ENCODE measurements at places on chromosomes 7 and 10.
A peak's percentile ranks its signal among the peaks of the same experiment; 100 is the strongest.

DNA sequence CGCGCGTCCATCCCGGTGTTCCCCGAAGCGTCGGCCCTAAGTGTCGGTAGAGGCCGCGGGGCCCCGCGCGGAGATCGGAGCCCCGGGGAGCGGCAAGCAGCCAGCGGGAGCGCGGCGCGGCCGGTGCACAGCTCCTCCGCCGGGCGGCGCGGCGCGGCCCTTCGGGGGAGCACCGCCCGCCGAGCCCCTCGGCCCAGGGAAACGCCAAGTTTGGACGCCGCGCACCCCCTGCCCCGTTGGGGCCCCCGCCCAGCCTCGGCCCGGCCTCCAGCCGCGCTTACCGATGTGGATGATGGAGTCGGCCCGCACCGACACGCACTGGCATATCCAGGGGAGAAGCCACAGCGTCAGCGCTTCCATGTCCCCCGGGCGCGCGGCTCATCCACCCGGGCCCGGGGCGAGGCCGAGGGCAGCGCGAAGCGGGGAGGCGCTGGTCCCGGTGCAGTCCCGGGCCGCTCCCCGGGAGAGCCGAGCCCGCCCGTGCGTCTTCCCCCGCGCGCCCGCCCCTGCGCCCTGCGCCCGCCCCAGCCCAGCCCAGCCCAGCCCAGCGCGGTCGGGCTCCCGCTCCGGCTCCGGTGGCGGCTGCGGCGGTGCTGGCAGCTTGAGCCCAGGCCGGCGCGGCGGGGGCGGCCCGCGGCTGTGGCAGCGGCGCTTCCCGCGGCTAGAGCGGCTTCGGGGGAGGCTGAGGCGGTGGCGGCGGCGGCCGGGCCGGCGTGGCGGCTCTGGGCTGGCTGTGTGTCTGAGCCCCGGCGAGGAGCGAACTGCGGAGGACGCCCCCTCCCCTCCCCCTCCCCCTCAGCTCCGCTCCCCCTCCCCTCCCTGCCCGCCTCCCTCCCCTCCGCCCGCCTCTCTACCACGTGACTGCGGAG, at the start of gene GRID1:
GRID1 (minus strand) TSS at position 763 of the 869 bp plus-strand sequence.
- DNase-seq = no peak

DNA sequence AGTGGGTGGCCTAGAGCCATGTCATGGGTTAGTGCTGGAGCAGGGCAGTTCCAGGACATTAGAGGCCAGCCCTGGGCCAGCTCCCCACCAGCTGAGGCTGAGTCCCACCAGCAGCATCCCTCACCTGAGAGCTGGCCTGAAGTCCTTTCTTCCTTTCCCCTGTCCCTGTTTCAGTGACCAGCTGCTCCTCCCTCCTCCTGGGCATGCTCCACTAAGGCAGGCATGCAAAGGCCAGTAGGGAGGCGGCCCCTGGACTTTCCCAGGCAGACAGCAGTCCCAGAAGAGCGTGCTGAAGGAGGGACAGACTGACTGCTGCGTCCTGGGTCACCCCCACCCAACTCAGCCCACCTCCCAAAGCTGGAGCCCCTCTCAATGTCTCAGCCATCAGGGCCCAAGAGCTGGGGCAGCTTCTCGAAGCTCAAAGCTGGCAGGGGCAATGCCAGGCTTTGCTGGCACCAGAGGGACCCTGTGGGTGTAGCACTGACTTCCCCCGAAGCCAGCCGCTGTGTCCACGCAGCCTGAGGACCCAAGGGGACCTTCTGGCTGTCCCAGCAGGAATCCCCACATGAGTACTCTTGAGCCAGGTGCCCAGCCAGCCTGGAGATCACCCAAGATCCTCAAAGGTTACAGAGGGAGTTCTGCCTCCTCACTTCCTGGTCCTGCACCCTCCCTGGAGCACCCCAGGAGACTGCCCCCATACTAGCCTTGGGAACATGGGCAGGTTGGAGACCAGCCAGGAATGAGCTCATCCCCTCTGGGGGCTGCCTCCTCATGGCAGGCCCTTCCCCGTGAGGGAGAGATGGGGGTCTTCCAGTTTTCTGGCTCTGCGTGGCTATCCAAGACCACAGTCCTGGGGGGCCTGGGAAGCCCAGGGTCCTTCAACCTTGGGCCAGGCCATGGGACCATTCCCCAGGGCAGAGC, 35.2 kb upstream of the RET start:
- DNase-seq = no peak

DNA sequence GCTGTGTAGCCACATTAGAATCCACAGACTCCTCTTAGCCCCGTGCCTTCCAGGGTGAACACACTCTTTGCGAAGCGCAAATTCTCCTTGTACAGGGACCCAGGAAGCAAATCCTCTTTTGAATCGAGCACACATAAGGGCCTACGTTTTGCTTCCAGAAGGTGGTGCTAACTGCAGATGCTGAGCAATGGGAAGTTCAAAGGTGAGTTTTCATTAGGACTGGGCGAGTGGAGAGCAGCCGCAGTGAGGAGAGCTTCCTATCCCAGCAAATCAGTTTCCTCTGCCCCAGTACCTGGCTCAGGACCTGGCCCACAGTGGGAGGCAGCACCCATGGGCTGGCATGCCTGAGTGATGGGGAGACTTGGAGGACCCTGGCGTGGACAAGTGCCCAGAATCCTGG, 23.5 kb upstream of the GPR26 start:
- DNase-seq = no peak

DNA sequence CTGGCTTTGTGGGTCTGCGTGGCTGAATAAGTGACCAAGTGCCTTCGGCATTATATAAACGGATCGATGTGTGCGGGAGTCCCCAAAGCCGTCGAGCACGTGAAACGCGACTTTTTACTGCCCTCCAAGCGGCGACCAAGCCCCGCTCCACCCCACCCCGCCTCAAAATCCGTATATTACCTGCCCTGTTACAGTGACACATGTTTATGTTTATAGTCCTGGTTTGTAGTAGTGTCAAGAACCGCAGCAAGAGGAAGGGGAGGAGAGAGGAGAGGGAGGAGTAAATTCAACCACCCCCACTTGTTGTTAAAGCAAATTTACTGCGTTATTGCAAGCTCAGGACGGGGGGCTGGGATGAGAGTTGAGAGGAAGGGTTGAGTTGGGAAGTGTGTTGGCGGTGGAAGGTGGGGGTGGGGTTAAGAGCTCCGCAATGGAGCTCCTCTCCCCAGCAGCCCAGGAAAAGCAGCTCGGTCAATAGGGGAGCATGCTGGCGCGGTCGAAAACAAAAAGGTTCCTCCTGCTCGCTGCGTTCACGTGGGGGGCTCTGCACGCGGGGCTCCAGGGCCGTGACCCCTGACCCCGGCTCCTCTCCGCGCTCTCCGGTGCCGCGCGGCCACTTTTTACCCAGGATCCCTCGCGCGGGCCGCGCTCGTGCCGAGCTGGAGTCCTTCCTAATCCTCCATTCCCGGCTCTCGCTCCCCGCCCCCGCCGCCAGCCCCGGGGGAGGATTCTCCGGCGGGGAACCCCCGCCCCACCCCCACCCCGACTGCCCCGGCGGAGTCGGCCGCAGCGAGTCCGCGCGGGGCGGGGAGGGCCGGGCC, at the start of gene SKIDA1:
SKIDA1 (minus strand) TSS at position 316 of the 821 bp plus-strand sequence. CDS start 7,860 bp downstream, outside the sequence.
- DNase-seq = peak; percentile 42

- DNase-seq = no peak
These were observed 146.0 kb downstream of the GRID1 start for GRCh38 chr10:86220626-86221025.

DNA sequence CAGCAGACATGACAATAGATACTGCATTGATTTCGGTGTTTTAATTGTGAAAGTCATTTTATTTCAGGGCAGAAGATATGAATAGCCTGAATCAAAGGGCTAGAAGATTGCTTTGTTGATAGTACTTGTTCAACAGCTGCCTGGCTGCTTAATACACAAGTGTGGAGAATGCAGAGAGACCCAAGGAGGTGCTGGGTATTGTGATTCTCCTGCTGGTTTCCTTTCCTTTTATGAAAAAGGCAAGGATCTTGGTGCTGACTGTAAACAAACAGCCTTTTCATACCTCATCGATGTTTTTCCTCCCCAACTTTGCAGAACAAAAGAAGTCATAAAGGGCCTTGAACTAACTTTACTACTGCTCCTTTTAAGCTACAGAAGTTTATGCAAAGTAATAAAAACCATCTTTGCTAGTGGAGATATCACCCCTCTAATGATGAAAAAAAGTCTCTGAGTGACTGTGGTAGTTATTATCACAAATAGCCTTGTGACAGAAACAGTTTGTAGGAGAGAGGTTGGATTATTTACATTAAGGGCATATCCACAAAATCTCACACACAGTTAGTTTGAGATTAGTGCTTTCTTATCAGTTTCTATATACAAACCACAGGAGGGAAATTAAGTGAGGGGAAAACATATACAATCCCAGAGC, 800.0 kb downstream of the LRMDA start:
- DNase-seq = no peak

GRCh38 chr7:82388138-82388537, 55.4 kb downstream of the CACNA2D1 start:
- no peak for DNase-seq

DNA sequence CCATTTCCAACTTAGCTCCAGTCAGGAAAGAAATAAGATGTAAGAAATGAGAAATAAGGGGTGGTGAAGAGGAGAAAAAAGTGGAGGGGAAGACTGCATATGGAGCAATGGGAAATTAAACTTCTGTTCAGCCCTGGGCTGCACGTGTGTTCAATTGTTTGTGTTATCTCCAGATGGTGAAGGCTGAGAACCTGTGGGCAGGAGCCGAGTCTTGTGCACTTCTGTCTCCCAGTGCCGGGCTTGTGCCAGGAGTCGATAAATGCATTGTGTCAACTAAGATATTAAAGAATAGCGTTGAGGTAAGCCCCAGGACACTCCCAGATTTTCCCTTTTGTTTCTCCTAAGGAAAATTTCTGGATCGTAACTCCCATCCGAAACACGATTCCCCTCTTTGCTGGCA, 98.2 kb downstream of the PRLHR start:
- no peak for DNase-seq

DNA sequence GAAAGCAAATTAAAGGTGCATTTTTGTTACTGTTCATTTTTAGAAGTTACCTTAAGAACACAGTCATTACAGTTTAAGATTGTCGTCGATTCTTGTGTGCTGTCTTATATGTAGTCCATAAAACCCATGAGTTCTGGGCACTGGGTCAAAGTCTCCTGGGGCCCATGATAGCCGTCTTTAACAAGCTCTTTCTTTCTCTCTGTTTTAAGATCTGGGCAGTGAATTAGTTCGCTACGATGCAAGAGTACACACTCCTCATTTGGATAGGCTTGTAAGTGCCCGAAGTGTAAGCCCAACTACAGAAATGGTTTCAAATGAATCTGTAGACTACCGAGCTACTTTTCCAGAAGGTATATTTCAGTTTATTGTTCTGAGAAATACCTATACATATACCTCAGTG, 90.7 kb upstream of the CAPZA2 start:
- DNase-seq = no peak

- no peak for DNase-seq
These were observed 143.7 kb downstream of the FZD1 start for GRCh38 chr7:91407942-91408341.

GRCh38 chr7:82442492-82443035, 1.0 kb downstream of the CACNA2D1 start:
- no peak for DNase-seq

- DNase-seq = no peak
These were observed 12.7 kb downstream of the PTF1A start for GRCh38 chr10:23204773-23205172.

DNA sequence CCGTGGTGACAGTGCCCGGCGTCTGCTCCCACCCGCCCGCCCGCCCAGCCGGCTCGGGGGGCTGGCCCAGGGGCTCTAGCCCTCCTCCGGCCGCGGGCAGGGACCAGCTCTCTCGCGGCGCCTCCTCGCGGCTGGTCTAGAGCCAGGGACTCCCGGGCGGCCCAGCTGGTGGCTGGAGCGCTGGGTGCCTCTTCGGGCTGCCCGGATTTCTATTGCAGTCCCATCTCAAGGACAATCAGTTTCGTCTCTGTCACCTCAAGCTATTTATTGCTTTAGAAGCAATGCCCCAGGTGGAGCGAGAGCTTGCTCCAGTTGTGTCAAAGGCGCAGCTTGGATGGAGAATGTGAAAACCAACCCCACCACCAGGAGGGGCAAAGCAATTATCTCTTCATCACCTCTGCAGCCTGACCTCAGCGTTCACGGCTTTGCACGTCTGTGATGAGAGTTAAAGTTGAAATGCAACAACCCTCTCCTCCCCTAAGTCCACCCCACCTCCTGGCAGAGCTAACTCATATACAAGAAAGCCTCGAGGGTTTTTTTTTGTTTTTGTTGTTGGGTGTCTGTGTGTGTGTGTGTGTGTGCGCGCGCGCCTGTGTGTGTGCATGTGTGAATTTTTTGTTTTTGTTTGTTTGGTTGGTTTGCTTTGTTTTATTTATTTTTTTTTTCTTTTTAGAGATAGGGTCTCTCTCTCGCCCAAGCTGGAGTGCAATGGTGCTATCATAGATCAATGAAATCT, at the start of gene ITGA8:
ITGA8 (minus strand) TSS at position 24 of the 736 bp plus-strand sequence. CDS start 151 bp downstream, outside the sequence.
- DNase-seq = no peak

DNA sequence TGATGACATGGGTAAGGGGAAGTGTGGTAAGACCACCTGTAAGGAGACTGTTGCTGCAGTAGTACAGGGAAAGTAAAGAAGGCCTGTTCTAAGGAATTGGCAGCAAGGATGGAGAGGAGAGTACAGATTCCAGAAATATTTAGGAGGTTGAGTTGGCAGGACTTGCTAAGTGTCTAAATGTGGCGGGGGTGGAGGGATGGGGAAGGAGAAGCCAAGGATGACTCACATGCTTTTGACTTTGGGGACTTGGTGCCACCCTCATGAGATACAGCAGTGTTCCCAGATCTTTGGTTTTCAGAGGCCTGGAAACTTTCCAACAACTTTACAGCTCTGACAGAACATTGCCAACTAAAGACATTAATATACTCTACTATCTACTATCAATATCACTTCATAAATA, 45.4 kb downstream of the CDK6 start:
- no peak for DNase-seq

DNA sequence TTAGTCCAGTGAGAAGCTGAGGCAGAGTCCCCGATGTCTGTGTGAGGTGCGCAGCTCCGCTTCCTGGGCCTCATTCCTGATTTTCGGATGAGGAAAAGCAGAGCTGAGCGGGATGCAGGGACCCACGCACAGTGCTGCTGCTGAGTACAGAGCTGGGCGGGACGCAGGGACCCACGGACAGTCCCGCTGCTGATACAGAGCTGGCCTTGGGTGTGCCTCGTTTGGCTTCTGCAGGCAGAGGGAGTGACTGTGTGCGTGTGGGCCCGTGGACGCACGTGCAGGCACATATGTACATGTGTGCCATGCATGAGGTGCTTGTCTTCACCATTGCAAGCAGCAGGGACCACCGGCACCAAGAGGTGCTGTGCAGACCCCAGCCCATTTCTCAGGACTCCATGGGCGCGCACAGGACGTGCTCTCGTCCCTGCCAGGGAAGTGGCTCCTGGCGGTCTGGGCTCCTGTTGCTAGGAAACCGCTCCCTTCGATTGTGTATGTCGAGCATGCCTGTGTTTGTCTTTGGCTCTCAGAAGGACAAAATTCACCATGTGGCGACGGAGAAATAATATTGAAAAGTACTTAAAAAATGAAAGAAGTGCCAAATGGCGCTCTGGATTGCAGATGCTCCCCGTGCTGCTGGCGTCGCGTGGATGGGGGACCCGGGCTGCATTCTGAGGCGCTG, 303.8 kb upstream of the MKI67 start:
- no peak for DNase-seq

DNA sequence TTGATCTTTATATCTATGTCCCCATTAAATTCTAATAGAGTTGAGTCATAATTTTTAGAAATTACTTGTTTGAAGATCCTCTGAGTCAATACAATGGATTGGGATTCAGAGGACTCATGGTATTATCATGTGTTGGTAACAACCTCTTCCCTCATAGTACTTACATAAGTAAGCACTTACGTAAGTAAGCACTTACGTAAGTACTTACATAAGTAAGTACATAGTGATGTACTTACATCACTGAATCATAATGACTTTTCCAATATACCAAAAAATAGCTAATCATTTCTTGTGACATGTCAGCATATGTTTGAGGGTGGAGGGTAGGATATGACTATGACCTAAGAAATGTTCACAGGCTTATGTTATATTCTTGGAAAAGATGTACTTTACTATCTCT, 740.5 kb downstream of the SORCS1 start:
- DNase-seq = no peak
